Memory B cell (primary cell): ENCODE measurements at places on chromosomes 5 and 9.

- no peak for DNase-seq
- no peak overlapping the region for H3K4me3 ChIP-seq
- H3K27me3 ChIP-seq: peaks cover 3% of the 10 kb centered on the region
- no peaks in the 10 kb centered on the region for H3K36me3 ChIP-seq
- no peaks in the 10 kb centered on the region for H3K4me1 ChIP-seq
Measured at GRCh38 chr9:77751341-77752091, 103.4 kb upstream of the GNA14 start.

DNA sequence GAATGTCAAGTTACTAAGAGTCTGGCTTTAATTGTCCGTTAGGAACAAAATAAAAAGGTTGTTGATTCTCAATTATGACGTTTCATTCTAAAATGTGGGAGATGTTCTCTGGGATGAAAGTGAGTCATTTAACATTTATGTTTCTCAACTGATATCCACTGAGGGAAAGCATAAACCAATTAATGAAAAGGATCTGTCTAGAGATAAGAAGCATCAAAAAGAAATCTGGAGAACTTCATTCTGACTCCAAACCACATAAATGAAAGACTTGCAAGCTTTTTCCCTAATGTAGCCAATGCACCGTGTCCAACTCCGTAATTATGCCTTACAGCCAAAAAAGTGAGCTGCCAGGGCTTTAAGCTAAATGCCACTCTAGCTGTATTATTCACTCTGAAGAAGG lies 654.2 kb downstream of the TLE1 start:
- H3K27ac ChIP-seq: no peak overlapping the region
- H3K36me3 ChIP-seq: no peaks in the 10 kb centered on the region
- H3K27me3 ChIP-seq: peaks cover 8% of the 10 kb centered on the region
- H3K4me3 ChIP-seq: no peak overlapping the region
- no peaks in the 10 kb centered on the region for H3K4me1 ChIP-seq

- H3K4me1 ChIP-seq: peaks cover 5% of the 10 kb centered on the region
- peaks cover 16% of the 10 kb centered on the region for H3K27me3 ChIP-seq
- H3K27ac ChIP-seq: no peak overlapping the region
- DNase-seq: no peak
- no peak overlapping the region for H3K4me3 ChIP-seq
Measured at GRCh38 chr9:88537761-88538091, 2.7 kb downstream of the NXNL2 start.

GRCh38 chr5:163193886-163194285 lies 243.5 kb upstream of the CCNG1 start:
- no peak overlapping the region for H3K4me3 ChIP-seq
- H3K27ac ChIP-seq: no peak overlapping the region
- no peak for DNase-seq
- no peaks in the 10 kb centered on the region for H3K27me3 ChIP-seq

DNA sequence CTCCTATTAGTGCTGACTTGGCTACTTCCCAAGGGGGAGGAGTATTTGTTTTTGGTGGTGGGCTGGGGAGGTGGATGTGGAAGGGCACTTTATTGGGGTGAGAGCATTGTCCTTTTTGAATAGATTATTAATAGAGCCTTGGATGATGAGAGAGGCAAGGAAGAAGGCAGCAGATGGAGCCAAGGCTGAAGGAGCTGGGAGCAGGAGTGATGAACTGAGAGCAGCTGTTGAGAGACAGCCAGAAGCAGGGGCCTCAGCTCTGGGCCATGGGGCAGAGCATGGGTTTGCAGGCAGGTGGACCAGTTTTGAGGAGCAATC lies 29.6 kb downstream of the RGS3 start:
- no peak overlapping the region for H3K27ac ChIP-seq

DNA sequence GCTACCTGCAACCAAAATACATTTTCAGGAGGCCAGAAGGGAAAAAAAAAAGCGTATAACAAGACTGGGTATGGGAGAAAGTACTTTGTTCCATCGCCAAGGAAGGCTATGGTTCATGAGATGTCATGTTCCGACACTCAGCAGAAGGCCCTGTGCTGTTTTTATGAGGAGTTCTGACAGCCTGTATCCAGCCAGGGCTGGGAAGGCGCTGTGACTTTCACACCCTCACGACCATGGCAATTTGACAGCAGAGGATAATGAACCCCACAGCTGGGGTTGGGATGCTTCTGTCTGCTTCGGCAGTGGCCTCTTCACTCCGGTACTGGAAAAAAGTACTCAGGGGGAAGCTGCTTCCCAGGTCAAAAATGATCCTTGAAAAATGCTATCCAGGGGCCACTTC lies 154.4 kb downstream of the PRELID2 start:
- no peaks in the 10 kb centered on the region for H3K36me3 ChIP-seq
- H3K27ac ChIP-seq: no peak overlapping the region
- no peaks in the 10 kb centered on the region for H3K4me1 ChIP-seq
- no peaks in the 10 kb centered on the region for H3K27me3 ChIP-seq

DNA sequence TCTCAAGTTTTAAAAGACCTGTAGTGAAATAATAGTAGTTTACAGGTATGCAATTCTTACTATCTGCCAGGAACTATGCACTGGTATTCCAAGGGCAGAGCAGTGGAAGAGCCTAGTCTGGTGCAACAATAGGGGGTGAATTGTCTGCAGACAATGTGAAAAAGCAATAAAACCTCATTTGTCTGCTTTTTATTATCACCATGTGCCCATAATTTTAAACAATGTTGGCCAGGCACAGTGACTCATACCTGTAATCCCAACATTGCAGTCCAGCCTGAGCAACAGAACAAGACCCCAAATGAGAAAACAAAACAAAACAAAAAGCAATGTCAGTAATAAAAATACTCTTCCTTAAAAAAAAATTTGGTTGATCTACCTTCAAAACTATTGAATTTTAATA lies 12.2 kb upstream of the SLC44A1 start:
- no peaks in the 10 kb centered on the region for H3K4me1 ChIP-seq
- H3K27me3 ChIP-seq: peaks cover 2% of the 10 kb centered on the region
- H3K36me3 ChIP-seq: no peaks in the 10 kb centered on the region
- no peak overlapping the region for H3K4me3 ChIP-seq
- no peak for DNase-seq
- H3K27ac ChIP-seq: no peak overlapping the region

GRCh38 chr5:27700526-27700925 lies 662.1 kb upstream of the CDH9 start:
- no peak for DNase-seq
- H3K36me3 ChIP-seq: no peaks in the 10 kb centered on the region
- no peak overlapping the region for H3K4me3 ChIP-seq
- no peaks in the 10 kb centered on the region for H3K4me1 ChIP-seq
- H3K27ac ChIP-seq: no peak overlapping the region

DNA sequence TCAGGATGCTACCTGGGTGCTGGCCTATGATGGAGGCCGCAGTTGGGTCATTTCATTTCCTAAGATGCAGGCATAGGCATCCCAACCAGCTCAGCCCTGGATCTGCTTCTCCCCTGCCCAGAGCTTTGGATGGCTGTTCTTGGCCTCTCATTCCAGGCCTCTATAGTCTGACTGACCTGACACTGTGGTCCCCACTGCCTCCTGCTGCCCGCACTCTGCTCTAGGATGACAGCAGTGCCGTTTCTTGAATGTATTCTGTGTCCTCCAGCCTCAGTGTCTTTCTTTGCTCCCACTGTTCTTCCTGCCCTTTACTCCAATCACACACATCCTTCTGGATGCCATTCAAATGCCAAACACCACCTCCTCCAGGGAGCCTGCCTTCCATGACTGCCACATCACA lies 235.7 kb downstream of the HSPA4 start:
- no peak for DNase-seq
- no peaks in the 10 kb centered on the region for H3K36me3 ChIP-seq
- H3K4me3 ChIP-seq: no peak overlapping the region

GRCh38 chr9:73206851-73207250 lies 55.2 kb downstream of the ANXA1 start:
- H3K36me3 ChIP-seq: no peaks in the 10 kb centered on the region
- DNase-seq: no peak
- H3K4me1 ChIP-seq: no peaks in the 10 kb centered on the region
- H3K4me3 ChIP-seq: no peak overlapping the region

GRCh38 chr5:30574761-30575160 lies 618.7 kb upstream of the CDH6 start:
- DNase-seq: no peak
- H3K4me3 ChIP-seq: no peak overlapping the region
- no peak overlapping the region for H3K27ac ChIP-seq
- H3K4me1 ChIP-seq: no peaks in the 10 kb centered on the region
- no peaks in the 10 kb centered on the region for H3K27me3 ChIP-seq

- H3K4me3 ChIP-seq: no peak overlapping the region
- no peaks in the 10 kb centered on the region for H3K4me1 ChIP-seq
- no peak for DNase-seq
- no peaks in the 10 kb centered on the region for H3K36me3 ChIP-seq
Measured at GRCh38 chr9:33378121-33378795, 24.1 kb downstream of the AQP7 start.

DNA sequence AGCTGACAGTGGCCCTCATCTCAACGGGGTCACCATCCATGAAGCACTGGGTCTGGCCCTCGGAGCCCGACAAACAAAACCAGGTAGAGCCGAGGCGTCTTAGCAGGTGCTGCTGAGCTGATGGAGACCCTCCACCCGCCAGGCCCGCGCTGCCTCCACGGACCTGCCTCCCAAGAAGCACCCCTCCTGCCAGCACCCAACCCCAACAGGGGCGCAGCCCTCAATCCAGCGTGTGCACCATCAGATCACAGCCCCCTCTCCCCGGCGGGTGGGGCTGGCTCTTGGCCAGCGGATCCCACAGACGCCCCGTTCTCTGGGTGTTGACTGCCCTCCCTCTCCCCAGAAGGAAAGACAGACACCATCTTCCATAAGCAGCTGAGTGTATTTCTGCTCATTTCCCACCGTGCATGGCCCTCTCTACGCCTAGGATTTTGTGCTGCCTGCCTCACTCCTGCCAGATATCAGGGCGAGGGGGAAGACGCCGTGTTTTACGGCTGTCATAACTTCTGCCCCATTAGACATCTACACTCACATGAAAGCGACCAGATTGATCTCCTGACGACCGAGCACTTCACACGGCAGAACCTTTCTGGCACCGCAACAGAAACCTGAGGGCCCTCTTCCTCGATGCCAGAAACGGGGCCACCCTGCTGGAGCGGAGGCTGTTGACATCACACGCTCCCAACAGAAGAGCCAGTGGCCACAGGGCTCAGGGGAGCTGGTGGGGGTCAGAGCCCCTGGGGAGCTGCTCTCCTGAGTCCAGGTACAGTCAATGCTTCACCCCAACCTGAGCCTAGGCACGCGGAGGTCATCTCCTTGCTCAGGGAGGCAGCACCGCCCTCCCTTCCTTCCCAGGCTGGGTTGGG lies 12.4 kb downstream of the NACC2 start:
- peak overlapping the region; percentile 22 for H3K27ac ChIP-seq
- no peaks in the 10 kb centered on the region for H3K4me1 ChIP-seq
- peaks cover 9% of the 10 kb centered on the region for H3K27me3 ChIP-seq
- no peak for DNase-seq

GRCh38 chr5:136011414-136012001 lies 17.3 kb upstream of the TGFBI start:
- H3K4me3 ChIP-seq: no peak overlapping the region
- H3K27ac ChIP-seq: no peak overlapping the region
- peaks cover 16% of the 10 kb centered on the region for H3K27me3 ChIP-seq
- no peak for DNase-seq
- no peaks in the 10 kb centered on the region for H3K36me3 ChIP-seq

- DNase-seq: no peak
- H3K4me1 ChIP-seq: no peaks in the 10 kb centered on the region
- H3K36me3 ChIP-seq: peaks cover 3% of the 10 kb centered on the region
- H3K27ac ChIP-seq: no peak overlapping the region
Measured at GRCh38 chr5:140808889-140809291, 2.0 kb downstream of the PCDHA4 start.

GRCh38 chr5:178435321-178436238 lies 154.6 kb downstream of the COL23A1 start:
- DNase-seq: no peak
- peaks cover 12% of the 10 kb centered on the region for H3K27me3 ChIP-seq
- H3K4me1 ChIP-seq: no peaks in the 10 kb centered on the region
- no peak overlapping the region for H3K27ac ChIP-seq
- no peaks in the 10 kb centered on the region for H3K36me3 ChIP-seq

DNA sequence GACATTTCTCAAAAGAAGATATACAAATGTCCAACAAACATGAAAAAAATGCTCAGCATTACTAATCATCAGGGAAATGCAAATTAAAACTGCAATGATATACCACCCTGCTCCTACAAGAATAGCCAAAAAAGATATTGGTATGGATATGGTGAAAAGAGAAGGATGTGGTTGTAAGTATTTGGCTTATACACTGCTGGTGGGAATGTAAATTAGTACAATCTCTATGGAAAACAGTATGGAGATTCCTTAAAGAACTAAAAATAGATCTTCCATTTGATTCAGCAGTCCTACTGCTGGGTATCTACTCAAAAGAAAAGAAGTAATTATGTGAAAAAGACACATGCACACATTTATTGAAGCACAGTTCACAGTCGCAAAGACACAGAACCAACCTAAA lies 67.6 kb upstream of the RUSC2 start:
- no peak for DNase-seq
- H3K4me1 ChIP-seq: no peaks in the 10 kb centered on the region
- H3K27ac ChIP-seq: no peak overlapping the region
- no peaks in the 10 kb centered on the region for H3K36me3 ChIP-seq
- H3K27me3 ChIP-seq: peaks cover 14% of the 10 kb centered on the region

DNA sequence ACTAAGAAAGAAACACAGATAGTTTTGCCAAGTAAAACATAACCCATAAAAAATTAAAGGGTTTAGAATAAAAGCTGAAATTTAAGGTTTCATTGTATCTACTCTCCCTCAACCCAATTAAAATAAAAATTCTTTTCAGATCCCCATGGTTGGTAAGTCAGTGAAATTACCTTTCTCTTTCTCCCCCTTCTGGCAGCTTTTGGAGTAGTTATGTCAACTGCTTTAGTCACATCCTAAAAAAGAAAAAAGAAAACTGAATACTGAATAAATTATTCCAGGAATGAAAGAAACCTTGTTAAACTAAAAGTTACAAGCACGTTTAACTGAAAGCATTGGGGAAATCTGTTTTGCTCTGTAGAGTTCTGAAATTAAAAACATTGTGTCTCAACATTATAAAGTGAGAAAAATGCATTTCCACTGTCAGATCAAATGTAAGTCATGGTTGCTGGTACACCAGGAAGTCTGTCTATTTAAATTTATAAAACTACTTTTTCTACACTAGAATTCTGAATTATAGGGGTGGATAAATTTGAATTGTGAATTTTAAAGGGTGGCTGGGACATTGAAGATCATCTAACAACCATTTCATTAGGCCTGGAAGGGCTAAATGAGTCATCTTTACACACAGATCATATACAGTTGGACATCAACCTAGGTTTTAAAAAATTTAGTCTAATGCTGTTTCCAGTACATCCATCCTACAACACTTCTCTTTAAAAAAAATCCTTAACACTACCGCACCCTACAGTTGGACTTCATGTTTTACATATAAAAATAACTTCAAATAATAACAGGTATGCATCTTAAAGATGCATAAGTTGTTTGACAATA lies 24.7 kb downstream of the PSIP1 start:
- no peaks in the 10 kb centered on the region for H3K27me3 ChIP-seq
- H3K36me3 ChIP-seq: peaks cover 20% of the 10 kb centered on the region
- H3K4me3 ChIP-seq: no peak overlapping the region
- peak overlapping the region; percentile 55 for H3K27ac ChIP-seq
- no peak for DNase-seq

- no peaks in the 10 kb centered on the region for H3K36me3 ChIP-seq
- H3K27me3 ChIP-seq: peaks cover 4% of the 10 kb centered on the region
- no peak overlapping the region for H3K27ac ChIP-seq
- no peak for DNase-seq
Measured at GRCh38 chr5:38149815-38150195, 108.6 kb upstream of the EGFLAM start.
